ENCODE measurements at places on chromosomes 4 and X. TPM values are rescaled to one million over a fixed set of nuclear protein-coding genes. Genes with fewer than 3 reads are reported as not detected.
A peak's percentile ranks its signal among the peaks of the same experiment; 100 is the strongest.

DNA sequence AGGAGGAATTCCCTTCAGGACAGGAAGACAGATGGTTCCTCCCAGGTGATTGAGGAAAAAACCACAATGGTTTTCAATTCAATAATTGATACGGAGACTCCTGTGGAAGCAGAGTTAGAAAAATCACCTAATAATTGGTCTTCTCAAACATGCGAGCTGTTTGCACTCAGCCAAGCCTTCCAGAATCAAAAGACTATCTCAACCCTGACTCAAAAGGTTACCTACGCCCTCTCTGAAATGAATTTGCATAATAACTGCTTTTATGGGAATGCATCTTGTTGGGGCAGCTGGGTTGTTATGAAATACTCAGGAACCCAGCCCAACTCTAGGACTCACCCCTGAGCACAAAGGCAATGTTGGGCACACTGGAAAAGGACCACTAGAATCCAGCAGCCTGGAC lies 66.9 kb upstream of the ARSJ start:
- H3K4me3 ChIP-seq: no peak overlapping the region
- H3K27ac ChIP-seq: no peak overlapping the region
- H3K27me3 ChIP-seq: no peaks in the 10 kb centered on the region
- DNase-seq: no peak
- no peaks in the 10 kb centered on the region for H3K4me1 ChIP-seq

FGFRL1 gene
- total RNA-seq: 29.4 TPM

DNA sequence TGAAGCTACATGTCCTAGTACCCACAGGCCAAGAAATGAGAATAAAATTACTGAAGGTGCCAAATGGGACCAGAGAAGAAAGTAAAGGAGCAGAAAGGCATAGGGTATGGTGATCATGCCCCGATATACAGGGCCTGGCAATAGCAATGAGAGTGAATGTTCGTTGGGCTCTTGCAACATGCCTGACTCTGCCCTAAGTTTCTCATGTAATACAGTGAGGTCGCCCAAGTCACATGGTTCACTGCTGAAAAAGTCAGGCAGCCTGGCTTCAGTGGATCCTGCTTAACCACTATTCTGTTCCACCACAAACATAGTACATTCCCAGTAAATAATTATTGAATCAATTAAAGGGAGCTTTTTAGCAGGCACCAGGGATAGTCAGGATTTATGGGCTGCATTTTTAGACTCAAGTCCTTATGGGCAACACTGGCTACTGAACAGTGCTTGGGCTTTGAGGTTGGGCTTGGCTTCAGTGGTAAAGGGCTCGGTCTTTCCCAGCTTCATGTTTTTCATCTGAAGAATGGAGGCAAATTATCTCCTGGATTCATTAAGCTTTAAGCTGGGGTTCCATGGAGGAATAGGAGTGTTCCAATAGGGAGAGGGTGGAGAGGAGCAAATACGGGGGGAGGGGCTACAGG lies 67.1 kb upstream of the ZNF518B start:
- peaks cover 2% of the 10 kb centered on the region for H3K4me1 ChIP-seq
- no peak for DNase-seq
- no peak overlapping the region for H3K4me3 ChIP-seq

- H3K36me3 ChIP-seq: no peaks in the 10 kb centered on the region
- H3K27me3 ChIP-seq: no peaks in the 10 kb centered on the region
- no peak overlapping the region for H3K27ac ChIP-seq
Measured at GRCh38 chr4:84089652-84090437, 409.2 kb downstream of the NKX6-1 start.

DNA sequence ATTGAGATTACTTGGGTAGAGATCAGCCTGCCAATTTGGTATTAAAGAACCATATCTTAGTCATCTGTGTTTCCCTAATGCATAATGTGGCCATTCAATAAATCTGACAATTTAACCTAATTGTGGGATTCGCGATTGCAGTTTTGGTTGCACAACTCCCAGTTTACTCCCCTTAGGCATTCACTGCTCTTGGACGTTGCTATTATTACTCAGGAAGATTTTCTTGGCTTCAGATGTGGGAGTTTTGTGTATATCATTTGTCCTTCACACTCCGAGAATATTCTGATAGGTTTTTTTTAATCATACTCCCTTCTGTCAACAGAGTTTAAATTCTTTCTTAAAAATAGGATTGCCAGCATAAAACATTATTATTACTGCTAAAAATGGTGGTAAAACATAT lies 22.0 kb upstream of the TRPC3 start:
- no peak overlapping the region for H3K4me3 ChIP-seq
- H3K27me3 ChIP-seq: no peaks in the 10 kb centered on the region
- no peaks in the 10 kb centered on the region for H3K4me1 ChIP-seq
- no peak for DNase-seq
- H3K27ac ChIP-seq: no peak overlapping the region

GRCh38 chr4:135050086-135050717 lies 848.6 kb upstream of the PABPC4L start:
- no peak overlapping the region for H3K4me3 ChIP-seq
- no peaks in the 10 kb centered on the region for H3K27me3 ChIP-seq
- no peaks in the 10 kb centered on the region for H3K36me3 ChIP-seq
- DNase-seq: no peak
- no peak overlapping the region for H3K27ac ChIP-seq

POU4F2 gene
- 0.51 TPM for total RNA-seq

DNA sequence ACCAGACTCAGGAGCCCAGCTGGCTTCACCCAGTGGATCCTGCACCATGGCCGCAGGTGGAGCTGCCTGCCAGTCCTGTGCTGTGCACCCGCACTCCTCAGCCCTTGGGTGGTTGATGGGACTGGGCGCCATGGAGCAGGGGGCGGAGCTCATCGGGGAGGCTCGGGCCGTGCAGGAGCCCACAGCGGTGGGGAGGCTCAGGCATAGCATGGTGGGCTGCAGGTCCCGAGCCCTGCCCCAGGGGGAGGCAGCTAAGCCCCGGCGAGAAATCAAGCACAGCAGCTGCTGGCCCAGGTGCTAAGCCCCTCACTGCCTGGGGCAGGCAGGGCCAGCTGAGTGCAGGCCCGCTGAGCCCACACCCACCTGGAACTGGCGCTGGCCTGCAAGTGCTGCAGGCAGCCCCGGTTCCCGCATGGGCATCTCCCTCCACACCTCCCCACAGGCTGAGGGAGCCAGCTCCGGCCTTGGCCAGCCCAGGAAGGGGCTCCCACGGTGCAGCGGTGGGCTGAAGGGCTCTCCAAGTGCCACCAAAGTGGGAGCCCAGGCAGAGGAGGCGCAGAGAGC lies 464.1 kb upstream of the DIPK2B start:
- DNase-seq: no peak
- H3K27me3 ChIP-seq: no peaks in the 10 kb centered on the region
- H3K27ac ChIP-seq: no peak overlapping the region
- no peaks in the 10 kb centered on the region for H3K36me3 ChIP-seq
- no peak overlapping the region for H3K4me3 ChIP-seq

- no peaks in the 10 kb centered on the region for H3K4me1 ChIP-seq
- no peak overlapping the region for H3K27ac ChIP-seq
- H3K4me3 ChIP-seq: no peak overlapping the region
- H3K27me3 ChIP-seq: no peaks in the 10 kb centered on the region
- no peaks in the 10 kb centered on the region for H3K36me3 ChIP-seq
- no peak for DNase-seq
Measured at GRCh38 chr4:185911556-185912064, 99.6 kb upstream of the SORBS2 start.

- no peaks in the 10 kb centered on the region for H3K4me1 ChIP-seq
- DNase-seq: no peak
- no peaks in the 10 kb centered on the region for H3K36me3 ChIP-seq
- H3K4me3 ChIP-seq: no peak overlapping the region
- no peaks in the 10 kb centered on the region for H3K27me3 ChIP-seq
Measured at GRCh38 chr4:8760561-8760960, 111.1 kb downstream of the HMX1 start.

DNA sequence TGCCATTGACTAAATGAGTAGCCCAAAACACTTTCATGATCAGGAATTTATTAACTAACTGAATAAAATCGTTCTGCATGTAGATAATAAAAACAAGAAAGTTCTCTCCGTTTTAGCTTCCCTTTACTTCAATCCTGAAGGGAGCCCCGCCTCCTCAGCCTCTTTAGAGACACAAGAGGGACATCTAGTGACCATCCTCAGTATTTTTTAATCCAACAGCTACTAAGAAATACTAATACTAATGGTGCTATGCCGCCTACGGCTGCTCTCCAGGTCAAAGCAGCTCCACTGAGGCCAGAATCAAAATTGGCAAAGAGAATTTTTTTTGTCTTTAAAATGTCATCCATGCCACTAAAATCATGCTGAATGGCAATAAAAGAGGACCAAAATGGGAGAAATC lies 3.2 kb upstream of the PCDH19 start:
- DNase-seq: peak; percentile 12
- H3K27me3 ChIP-seq: no peaks in the 10 kb centered on the region
- no peaks in the 10 kb centered on the region for H3K4me1 ChIP-seq
- no peaks in the 10 kb centered on the region for H3K36me3 ChIP-seq
- H3K4me3 ChIP-seq: no peak overlapping the region
- no peak overlapping the region for H3K27ac ChIP-seq

DNA sequence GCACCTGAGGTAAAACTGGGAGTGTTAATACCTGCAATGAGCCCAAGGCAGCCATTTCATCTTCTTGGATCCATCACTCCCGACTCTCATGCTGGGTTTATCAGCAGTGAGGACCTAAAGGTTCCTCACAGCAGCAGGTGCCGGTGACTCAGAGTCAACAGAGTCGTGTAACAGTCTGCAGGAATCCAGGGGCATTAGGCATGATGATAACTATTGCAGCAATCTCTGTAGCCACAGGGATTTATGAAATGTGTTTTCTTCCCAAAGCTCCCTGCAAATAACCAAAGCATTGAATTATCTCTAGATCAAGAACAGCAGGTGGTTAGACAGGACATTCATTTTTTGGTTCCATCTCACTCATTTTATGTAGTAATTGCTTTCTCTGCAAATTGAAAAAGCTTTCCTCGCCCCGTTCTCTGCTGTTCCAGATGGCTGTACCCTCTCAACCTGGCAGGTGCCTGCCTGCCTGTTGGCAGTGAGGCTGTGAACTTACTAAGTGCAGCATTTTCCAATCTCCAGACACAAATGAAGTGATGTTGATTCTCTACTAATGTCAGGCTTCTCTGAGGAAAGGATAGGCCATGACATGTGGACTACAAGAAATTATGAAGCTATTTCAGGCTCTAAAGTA lies 48.1 kb upstream of the TSPAN7 start:
- no peak for DNase-seq
- no peaks in the 10 kb centered on the region for H3K27me3 ChIP-seq
- H3K36me3 ChIP-seq: no peaks in the 10 kb centered on the region
- H3K27ac ChIP-seq: no peak overlapping the region
- no peaks in the 10 kb centered on the region for H3K4me1 ChIP-seq

DNA sequence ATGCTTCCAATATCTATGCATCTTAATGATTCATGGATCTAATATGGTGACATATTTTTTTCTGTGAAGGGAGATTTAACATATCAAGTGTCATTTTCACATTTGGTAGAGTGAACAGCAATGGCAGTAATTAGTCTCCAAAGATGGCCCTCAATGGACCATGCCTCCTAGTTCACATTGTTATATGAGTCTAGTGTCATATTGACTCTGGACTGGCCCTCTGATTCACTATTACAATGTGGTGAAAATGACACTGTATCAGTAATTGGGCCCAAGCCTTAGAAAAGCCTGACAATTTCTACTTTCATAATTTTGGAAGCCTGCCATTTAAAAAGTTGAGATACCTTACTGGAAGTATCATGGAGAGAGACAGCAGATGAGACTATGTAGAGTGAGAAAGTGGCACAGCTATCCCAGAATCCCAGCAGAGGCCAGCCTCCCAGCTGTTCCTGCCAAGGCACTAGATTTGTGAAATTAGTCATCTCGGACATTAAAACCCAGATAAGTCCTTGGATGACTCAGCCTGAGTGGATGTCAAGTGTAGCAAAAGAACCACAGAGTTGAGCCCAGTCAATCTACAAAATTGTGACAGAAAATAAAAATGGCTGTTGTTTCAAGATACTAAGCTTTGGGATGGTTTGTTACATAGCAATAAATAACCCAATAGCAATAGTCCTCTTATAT lies 68.4 kb downstream of the ARHGEF38 start:
- DNase-seq: no peak
- no peak overlapping the region for H3K27ac ChIP-seq
- no peaks in the 10 kb centered on the region for H3K27me3 ChIP-seq
- no peak overlapping the region for H3K4me3 ChIP-seq

GRCh38 chr4:147651563-147651962 lies 32.4 kb downstream of the PRMT9 start:
- no peaks in the 10 kb centered on the region for H3K36me3 ChIP-seq
- no peak overlapping the region for H3K4me3 ChIP-seq
- H3K27ac ChIP-seq: no peak overlapping the region
- no peaks in the 10 kb centered on the region for H3K27me3 ChIP-seq
- no peak for DNase-seq

- no peaks in the 10 kb centered on the region for H3K27me3 ChIP-seq
- no peaks in the 10 kb centered on the region for H3K4me1 ChIP-seq
- no peaks in the 10 kb centered on the region for H3K36me3 ChIP-seq
- H3K4me3 ChIP-seq: peak overlapping the region; percentile 2
- DNase-seq: peak; percentile 36
Measured at GRCh38 chr4:57119054-57119651, 9.0 kb upstream of the IGFBP7 start.

DNA sequence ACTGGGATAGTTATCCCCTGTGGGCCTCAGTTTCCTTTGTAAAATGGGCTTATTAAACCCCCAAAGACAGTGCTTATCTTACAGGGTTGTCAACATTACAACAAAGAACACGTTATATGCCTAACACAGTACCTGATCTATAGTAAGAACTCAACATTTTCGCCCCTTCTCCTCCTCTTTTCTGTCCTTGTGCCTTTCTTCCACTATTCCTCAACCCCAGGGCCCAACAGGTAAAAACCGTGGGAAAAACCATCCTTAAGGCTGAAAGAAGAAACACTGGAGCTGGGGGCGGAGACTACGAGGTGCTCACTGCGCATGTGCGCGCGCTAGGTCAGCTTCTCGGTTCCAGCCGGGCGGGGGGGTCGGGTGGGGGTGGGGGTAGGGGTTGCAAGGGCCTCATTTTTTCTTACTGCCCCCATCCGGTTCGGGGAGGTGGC lies 426 bp upstream of the XIAP start:
- H3K4me3 ChIP-seq: peak overlapping the region; percentile 51
- H3K27ac ChIP-seq: peak overlapping the region; percentile 94
- peak; percentile 64 for DNase-seq
- H3K27me3 ChIP-seq: no peaks in the 10 kb centered on the region

FAM199X gene
- 22.2 TPM for total RNA-seq

All from prostate gland (tissue), 2 donors.